ENCODE measurements at places on chromosomes 7 and 10. TPM values are rescaled to one million over a fixed set of nuclear protein-coding genes. Genes with fewer than 3 reads are reported as not detected.

HOXA5 gene
- total RNA-seq: 130 TPM

CFAP43 gene
- total RNA-seq: 2.7 TPM

PPP3CB gene
- total RNA-seq: 2.6 TPM

MGAM2 gene
- not detected for total RNA-seq

ACSM6 gene
- total RNA-seq: not detected

TAF5 gene
- 2.3 TPM for total RNA-seq

KIF5B gene
- total RNA-seq: 33.6 TPM

PLEKHA8 gene
- total RNA-seq: 19.3 TPM

ARHGAP21 gene
- total RNA-seq: 18.7 TPM

CLEC2L gene
- not detected for total RNA-seq

INSYN2A gene
- not detected for total RNA-seq

- no peak for DNase-seq
These were observed 86.1 kb upstream of the MTPN start for GRCh38 chr7:136063326-136063666.

- no peak for DNase-seq
These were observed 118.3 kb upstream of the SHH start for GRCh38 chr7:155930527-155930926.

- peak; percentile 22 for DNase-seq
These were observed 72.7 kb downstream of the PLCE1 start for GRCh38 chr10:94066411-94066810.

- DNase-seq: no peak
These were observed 1217.8 kb upstream of the LRRTM3 start for GRCh38 chr10:65708057-65708456.

DNA sequence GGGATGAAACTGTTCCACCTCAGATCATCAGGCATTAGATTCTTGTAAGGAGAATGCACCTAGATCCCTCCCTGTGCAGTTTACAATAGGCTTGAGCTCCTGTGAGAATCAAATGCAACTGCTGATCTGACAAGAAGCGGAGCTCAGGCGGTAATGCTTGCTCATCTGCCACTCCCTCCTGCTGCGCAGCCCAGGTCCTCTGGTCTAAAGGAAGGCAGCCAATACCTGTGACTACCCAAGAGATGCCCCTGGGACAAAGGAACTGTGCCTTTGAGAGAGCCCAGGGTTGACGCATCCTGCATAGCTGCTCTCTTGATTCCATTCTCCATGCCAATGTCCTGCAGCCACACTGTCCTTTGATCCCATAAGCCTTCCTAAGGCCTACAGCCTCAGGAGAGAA lies 73.1 kb downstream of the ADCYAP1R1 start:
- no peak for DNase-seq

- peak; percentile 86 for DNase-seq
These were observed 99.9 kb upstream of the AKR1E2 start for GRCh38 chr10:4725917-4726606.

DNA sequence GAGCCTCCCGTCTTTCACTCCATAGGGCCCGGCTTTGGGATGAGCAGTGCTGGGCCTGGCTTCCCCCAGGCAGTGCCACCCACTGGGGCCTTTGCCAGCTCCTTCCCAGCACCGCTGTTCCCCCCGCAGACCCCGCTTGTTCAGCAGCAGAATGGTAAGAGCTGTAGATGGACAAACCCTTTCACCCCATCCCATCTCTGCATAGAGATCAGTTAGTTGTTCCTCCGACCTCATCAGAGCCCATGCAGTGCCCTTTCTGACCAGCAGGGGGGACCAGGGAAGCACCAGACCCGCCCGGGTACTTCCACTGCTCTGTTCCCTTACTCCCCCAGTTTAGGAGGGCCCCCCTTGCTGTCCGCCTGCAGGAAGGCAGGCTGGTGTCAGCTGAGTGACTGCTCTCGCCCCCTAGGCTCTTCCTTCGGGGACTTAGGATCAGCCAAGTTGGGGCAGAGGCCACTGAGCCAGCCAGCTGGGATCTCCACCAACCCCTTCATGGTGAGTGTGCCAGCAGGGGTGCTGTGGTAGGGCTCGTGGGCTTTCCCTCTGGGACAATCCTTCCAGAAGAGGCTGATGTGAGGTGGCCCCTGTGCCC lies 9.8 kb downstream of the SAP25 start:
- no peak for DNase-seq

- DNase-seq: no peak
These were observed 97.7 kb downstream of the ALOX5 start for GRCh38 chr10:45471531-45472310.

DNA sequence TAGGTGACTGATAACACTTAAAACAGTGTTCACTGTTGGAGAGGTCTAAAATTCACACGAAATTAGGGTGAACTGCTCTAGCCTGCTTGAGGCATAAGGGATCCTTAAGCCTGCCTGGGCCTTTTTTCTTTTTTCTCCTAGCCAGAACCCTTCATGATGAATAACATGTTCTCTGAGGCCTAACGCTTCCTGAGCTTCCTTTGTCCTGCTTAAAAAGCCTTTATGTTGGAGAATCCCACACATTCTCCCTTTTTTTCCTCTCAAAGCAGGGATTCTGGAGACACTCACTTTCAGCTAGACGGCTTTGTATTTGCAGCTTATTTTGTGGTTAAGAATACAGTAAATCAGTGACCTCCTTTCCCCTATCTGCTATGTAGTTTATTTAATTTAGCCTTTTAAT lies 354.7 kb upstream of the PHF14 start:
- DNase-seq: no peak

GRCh38 chr10:69644658-69645295 lies 14.7 kb downstream of the FAM241B start:
- DNase-seq: peak; percentile 35

- no peak for DNase-seq
These were observed 22.5 kb downstream of the FAM171A1 start for GRCh38 chr10:15348579-15348978.

DNA sequence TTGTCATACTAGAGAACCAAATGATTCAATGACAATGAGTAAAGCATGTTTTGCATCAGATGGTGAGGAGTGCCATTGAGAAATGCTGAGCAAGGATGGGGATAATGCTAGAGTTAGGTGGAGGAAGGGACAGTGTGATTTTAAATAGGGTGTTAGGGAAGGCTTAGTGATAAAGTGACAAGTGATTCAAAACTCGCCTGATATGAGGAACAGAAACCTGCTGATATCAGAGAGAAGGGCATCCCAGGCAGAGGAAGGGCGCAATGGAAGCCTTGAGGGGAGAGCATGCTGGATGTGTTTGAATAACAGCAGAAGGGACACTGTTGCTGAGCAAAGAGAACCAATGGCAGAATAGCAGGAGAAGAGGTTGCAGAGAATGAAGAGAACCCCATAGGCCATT lies 196.2 kb downstream of the NRG3 start:
- no peak for DNase-seq

DNA sequence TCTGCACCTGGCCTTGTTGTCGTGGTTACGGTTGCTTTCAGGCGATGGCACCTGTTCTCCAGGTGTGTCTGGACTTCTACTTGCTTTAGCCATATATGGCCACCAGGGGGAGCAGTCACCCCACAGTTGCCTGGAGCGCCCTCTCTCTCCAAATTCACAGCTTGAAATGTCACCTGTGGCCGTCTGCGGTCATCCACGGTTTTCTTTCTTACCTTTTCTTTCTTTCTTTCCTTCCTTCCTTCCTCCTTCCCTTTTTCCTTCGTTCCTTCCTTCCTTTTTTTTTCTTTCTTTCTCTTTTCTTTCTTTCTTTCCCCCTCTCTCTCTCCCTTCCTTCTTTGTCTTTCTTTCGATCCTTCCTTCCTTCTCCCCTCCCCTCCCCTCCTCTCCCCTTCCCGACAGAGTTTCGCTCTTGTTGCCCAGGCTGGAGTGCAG lies 150.5 kb upstream of the VKORC1L1 start:
- DNase-seq: peak; percentile 33

DNA sequence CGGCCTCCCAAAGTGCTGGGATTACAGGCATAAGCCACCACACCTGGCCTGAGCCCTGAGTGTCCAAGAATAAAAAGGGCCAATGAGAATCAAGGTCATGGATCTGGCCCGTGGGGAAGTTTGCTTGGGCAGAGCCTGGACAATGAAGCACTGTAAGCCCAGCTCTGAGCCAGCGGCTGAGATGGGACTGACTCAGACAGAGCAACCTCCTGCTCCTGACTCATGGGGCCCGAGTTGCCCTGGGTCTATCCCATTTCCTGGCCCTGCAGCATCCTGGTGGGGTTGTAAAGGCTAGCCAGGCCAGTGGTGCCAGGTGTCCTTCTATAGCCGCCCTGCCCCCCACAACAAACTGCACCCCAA lies 5.2 kb upstream of the MYH16 start:
- peak; percentile 72 for DNase-seq

DNA sequence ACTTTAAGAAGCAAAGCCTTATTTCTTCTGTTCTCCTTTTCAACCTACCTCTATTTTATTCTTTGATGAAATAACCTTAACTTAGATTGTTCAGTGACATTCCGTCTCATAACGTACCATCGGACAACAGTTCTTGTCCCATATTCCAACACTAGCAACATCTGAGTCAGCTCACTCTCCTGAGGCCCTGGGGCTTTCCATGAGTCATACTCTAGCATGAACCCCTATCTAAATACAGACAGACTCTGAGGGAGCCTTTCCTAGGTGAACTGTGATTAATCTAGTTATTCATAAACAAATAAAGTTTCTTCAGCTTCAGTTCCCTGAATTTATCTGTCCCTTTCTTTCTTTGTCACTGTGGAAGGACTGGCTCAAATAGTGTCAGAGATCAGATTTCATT lies 168.7 kb upstream of the LYZL1 start:
- DNase-seq: peak; percentile 44

DNA sequence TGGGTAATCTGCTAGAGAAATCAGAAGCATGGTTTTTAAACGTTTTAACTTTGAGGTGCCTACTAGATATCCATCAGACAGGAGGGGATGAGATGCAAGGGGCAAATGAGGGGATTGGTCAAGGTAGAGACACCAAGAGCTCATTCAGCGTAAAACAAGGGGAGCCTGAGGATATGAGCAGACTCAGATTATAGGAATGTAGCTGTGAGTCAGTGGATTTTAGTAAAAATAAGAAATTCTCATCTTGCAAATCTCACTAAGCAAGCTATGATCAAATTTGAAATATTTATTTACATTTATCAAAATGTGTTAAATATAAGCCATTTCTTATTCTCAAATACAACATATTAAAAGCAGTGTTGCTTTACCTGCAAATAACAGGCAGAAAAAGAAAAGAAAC lies 21.4 kb upstream of the TFEC start:
- DNase-seq: no peak

GRCh38 chr10:43778571-43778970 lies 129.9 kb upstream of the ZNF32 start:
- no peak for DNase-seq

DNA sequence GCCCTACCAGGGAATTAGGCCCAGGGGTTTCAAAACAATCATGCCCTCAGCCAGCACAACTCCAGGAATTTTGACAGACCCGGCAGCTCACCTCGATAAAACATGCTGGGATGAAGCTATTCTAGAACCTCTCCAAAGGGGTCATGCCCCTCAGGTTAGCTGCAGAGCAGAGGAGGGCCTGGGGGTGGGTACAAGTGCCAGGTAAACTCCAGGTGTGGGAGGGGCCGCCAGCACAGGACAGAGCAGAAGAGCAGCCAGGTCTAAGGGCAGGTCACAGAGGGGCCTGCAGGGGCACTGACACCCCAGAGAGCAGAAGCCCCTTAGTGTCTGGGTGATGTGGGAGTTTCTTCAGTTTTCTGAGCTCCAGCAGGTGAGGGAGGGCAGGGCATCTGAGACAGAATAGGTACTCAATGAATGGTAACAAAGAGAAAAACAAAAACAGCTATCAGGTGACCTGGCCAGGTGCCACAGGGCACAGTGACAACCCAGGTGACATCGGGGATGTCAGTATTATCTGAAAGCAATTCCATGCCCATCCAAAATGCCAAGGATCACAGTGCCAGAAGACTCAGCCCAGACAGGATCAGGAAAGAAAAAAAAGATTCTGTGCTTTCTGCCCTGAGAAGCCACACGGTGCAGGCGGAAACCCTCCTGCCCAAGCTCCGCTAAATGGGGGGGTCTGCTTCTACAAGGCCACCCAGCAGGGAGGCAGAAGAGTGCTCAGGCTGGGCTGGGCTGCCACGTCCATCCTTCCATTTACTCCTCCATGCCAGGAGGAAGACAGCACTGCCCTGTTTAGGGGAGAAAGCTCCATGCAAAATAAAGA lies 104.5 kb downstream of the TNS3 start:
- DNase-seq: no peak

GRCh38 chr10:16989826-16990293 lies 139.8 kb downstream of the CUBN start:
- no peak for DNase-seq

DNA sequence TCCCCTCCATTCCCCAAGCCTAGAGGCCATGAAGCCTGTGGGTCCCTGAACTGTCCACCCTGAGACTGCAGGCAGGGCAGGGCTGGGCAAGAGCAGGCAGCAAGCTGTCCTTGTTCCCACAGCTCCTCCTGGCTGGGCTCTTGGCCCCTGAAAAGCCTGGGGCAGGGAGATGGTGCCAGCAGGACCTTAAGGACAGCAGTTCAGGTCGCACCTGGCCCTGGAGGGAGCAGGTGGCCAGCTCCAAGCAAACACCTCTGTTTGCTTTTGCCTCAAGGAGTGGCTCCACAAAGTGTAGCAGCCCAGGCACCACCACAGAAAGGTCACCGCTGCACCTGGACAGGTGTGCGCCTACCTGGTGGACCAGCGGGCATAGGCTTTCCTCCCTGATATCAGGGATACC lies 5.2 kb downstream of the RET start:
- DNase-seq: no peak

- no peak for DNase-seq
These were observed 35.1 kb upstream of the NPVF start for GRCh38 chr7:25263337-25263736.

GRCh38 chr10:43479275-43479674 lies 42.4 kb downstream of the ZNF487 start:
- DNase-seq: no peak

DNA sequence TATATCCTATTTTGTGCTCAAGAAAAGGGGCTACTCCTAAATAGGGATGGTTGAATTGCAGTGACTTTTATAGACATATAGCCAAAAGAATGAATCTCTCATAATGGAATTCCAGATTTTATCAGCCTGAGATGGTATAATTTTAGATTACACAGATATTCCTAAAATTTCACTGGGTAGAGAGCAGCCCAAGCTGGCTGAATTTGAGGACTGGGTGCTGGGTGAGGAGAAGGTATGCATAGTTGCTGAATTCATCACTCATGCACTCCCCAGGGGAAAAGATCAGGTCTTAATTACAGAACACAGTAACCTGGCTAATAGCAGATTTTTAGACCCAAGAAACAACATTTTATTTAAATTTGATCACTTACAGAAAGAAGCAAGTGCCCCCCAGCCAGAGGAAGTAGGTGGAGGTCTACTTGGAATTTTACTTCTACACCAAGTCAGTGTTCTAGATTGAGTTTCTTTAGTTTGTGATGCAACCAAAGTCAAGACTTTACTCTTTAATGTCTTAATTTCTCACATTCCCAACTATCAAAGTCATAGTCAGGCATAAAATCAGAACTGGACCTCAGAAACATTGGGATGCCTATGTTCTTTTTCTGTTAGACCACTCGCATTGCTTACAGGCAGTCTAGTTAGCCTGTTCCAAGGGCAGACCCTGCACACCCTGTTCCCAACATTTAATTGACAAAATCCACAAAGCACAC lies 337.4 kb upstream of the PODXL start:
- DNase-seq: no peak
